ENCODE measurements at places on chromosomes 13 and 19.

- no peak for DNase-seq
Observed at GRCh38 chr19:18488838-18489626, 32.8 kb downstream of the ELL start.

DNA sequence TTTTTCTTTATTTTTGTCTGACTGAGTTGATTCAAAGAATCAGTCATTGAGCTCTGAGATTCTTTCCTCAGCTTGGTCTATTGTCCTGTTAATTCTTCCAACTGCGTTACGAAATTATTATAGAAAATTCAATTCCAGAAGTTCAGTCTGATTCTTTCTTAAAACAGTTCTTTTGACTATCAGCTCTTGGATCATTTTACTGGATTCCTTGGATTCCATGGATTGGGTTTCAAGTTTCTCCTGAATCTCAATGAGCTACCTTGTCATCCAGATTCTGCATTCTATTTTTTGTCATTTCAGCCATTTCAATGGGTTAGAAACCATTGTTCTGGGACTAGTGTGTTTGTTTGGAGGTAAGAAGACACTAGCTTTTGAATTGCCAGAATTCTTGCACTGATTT is 169.3 kb downstream of the PCDH20 start:
- DNase-seq, result no peak

GRCh38 chr13:31756346-31756745 is 17.0 kb downstream of the RXFP2 start:
- DNase-seq, result no peak

GRCh38 chr13:113410472-113411201 is 42.7 kb downstream of the ADPRHL1 start:
- DNase-seq, result no peak

- DNase-seq, result no peak
Observed at GRCh38 chr19:33435706-33436359, 62.3 kb downstream of the CEBPG start.

DNA sequence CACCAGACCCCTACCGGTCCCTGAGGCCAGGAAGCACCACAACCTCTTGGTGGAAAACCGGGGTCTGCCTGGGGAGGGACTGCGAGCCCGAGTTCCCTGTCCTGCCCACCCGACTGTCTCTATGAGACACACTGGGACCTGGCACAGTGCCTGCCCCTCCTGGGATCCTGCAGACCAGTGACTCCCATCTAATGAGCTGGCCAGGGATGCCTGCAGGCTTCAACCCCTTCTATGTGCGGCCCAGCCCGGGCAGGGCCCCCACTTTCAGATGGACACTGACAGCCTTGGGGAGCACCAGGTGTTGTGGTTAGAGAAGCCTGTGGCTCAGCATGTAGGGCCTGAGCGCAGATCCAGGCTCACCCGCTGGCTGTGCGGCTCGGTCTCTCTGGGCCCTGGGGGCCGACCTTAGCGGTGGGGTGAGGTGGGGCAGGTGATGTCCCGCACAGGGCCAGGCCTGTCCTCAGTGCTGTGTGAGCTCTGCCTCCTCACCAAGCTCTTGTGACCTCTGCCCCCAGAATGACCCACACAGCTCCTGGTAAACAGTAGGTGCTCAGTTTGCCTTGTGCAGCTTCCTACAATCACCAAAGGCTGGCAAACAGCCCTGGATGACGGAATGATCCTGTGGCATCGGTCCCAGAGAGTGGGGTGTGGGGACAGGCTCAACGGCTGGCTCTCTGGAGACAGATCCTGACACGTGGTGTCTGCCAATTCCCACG is 17.9 kb upstream of the CACTIN start:
- no peak for DNase-seq

- DNase-seq, result no peak
Observed at GRCh38 chr19:14502334-14503092, 6.6 kb upstream of the GIPC1 start.
